ENCODE measurements at places on chromosomes 4 and X.

DNA sequence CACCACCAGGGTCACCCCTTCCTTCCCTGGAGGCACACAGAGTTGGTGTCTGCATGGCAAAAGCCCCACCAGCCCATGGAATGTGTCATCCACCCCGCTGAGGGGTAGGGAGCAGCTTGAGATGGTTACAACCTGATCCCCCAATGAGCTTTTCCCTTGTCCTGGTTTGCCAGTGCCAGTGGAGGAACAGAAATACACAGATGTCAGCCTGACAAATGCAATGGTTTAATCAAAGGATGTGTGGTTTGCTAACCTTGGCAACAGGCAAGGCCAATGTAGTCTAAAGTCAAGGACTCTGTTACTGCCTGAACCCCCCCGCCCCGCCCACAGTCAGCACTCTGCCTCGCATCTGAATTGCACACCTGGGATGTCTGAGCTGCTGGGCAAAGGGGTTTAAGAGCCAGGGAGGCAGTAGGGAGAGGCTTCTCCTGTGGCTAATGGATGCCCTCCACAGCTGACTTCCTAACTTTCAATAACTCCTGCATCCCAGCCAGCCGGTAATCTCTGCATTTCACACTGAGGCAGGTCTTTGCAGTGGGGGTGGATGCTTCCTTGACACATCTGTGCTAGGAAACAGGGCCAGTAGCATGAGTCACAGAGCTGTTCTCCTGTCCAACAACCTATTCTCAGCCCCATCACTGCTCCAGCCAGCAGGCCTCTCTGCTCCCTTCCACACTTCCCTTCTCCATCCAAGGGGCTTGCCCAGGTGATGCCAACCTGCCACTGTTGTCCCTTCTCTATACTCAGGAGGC lies 137.5 kb downstream of the AMMECR1 start:
- peak; percentile 70 for DNase-seq

DNA sequence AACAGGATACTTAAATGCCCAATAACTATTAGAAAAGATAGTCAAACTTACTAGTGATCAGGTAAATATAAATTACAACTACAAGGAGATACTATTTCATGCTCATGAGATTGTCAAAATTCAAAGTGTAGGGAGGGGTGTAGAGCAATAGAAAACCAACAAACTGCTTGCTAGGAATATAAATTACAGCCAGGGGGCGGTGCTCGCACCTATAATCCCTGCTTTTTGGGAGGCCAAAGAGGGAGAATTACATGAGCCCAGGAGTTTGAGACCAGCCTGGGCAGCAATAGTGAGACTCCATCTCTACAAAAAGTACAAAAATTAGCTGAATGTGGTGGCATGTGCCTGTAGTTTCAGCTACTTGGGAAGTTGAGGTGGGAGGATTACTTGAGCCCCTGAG lies 556.5 kb upstream of the NR3C2 start:
- peak; percentile 28 for DNase-seq

DNA sequence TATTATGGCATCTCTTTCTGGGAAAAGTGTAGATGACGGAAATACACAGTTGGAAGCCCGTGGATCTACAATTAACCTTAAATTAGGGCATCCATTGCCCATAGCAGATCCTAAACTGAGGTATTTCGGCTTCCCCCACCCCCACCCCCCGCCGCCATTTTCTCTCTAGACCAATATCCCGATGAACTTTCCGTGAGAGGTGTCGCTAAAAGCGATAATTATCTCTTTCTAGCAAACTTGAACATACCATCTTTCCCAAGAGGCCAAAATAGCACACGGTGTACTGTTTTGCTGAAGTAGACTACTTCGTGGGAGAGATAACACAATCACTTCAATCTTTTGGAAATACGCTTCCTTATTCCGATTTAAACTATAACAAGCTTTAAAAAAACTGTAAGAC lies 554 bp downstream of the KLHL15 start:
- no peak for DNase-seq

DNA sequence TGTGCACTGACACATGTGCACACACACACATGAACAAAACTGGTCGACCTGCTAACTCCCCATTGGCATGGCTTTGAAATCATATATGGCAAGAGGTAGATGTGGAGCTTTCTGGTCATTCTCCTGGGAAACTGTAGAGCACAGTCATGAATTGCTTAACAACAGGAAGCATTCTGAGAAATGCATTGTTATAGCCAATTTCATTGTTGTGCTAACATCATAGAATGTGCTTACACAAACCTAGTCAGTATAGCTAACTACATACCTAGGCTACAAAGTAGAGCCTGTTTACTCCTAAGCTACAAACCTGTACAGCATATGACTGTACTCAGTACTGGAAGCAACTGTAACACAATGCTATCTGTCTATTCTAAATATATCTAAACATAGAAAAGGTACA lies 134.2 kb upstream of the SH3RF1 start:
- DNase-seq: no peak

- no peak for DNase-seq
Measured at GRCh38 chrX:124895947-124896346, 423.7 kb upstream of the TEX13C start.

DNA sequence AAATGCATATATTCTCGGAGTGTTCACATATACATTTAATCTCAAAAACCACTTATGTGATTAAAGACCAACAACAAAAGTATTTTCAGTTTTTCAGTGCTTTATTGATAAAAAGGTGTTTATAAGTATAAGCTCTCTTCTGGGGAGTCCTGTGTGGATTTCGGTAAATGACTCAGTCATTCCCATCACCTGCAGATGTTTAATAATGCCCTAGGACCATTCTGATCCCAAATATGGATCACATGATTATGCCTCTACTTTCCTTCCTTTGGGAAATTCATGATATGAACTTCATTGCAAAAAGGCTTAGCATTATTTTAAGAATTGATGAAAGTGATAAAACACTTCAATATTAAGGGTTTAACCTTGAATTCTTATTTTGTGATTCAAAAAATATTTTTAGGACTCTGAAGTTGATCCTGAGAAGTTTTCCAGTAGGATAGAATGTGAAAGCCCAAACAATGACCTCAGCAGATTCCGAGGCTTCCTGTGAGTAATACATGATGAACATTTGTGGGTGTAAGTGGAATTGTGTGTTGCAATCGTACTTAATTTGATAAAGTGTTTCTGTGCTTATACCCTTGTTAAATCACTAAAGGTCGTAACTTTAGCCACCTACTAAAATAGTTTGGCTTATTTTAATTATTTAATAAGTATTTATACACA lies 40.2 kb downstream of the ATP10D start:
- peak; percentile 94 for DNase-seq

DNA sequence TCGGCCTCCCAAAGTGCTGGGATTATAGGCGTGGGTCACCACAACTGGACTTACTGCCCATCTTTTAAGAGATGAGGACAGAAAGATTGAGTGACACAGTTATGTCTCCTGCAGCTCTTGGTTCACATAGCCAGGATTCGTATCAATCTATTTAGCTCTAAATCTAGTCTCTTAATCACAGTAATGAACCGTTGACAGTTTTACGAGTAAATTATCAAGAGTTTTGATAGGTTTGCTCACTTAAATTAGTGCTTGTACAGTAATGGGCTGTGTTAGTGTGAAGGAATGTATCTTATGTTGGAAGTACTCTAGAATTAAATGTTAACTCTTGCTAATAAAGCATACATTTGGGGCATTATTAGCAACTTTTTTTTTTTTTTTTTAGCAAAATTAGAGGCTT lies 105.7 kb downstream of the PTTG2 start:
- no peak for DNase-seq

DNA sequence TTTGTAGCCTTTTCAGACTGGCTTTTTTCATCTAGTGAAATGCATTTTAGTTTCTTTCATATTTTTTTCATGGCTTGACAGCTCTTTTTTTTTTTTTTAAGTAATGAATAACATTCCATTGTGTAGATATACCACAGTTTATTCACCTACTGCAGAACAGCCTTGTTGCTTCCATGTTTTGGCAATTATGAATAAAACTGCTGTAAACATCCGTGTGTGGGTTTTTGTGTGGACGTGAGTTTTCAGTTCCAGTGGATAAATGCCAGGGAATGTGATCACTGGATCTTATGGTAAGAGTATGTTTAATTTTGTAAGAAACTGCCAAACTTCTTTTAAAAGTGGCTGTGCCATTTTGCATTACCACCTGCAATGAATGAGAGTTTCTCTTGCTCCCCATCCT lies 160.8 kb downstream of the SOWAHB start:
- DNase-seq: no peak

- DNase-seq: no peak
Measured at GRCh38 chr4:138420471-138420870, 178.3 kb upstream of the SLC7A11 start.

DNA sequence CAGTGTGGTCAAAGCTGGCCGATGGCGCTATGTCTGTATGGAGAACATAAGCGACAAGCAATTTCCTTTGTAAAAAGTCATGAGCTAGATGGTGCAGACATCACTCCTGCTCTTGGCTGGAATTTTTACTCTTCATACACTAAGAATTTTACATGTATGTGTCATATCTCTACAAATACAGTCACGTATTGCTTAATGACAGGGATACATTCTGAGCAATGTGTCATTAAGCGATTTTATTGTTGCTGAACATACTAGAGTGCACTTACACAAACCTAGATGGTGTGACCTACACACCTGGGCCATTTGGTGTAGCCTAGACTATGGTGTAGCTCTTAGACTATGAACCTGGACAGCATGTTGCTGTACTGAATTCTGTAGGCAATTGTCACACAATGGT lies 185.4 kb downstream of the SOWAHB start:
- DNase-seq: peak; percentile 11

DNA sequence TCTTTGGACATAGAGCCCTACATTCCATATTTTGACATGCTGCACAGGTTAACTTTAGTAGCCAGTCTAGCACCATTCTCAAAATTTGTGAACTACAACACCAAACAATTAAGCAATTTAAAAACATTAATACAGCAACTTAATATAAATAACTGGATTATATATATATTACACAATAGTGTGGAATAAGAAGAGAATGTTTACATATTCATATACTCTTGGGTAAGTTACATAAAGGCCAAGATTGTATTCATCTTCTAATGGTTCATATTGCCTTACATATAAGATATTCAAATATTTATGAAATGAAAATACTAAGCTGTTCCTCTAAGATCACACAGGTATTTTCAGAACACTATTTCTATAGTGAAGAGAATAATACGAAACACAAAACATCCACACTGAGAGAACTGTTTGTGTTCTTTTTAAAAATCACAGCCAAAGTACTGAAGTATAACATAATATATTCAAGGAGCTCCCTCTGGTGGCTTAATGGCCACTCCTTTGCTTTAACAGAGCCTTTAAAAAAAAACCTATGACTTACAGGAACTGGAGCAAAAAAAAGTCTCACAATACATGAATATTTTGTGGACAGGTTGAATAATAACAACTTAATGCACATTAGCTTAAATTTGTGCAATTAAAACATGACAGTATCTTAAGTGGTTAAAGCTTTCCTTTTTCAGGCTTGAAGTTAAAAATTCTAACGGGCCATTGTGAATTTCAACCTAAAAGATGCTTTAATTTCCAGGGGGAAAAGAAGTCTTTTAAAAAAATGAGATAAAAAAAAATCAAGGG lies 46.2 kb downstream of the NEK1 start:
- peak; percentile 50 for DNase-seq

- no peak for DNase-seq
Measured at GRCh38 chrX:153643431-153644351, 3.3 kb upstream of the DUSP9 start.

DNA sequence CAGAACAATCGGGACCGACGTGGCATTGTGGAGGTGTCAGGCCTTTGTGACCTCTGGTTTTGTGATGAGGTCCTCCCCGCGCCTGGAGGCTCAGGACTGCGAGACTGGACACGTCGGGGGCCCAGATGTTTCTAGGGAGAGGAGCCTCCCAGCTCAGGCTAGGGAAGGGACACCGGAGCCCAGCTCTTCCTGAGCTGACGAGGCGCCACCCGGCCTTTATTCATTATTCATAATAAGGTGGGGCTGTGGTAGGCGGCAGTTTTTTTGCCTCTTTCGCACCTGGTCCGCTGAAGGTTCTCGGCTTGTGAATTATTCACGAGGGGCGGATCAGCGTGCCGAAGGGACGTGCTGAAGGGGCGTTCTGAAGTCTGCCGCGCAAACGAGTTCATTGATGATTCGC lies 2.3 kb upstream of the UBA1 start:
- peak; percentile 12 for DNase-seq

- no peak for DNase-seq
Measured at GRCh38 chr4:127506283-127506682, 126.5 kb upstream of the INTU start.

- no peak for DNase-seq
Measured at GRCh38 chr4:188370777-188371176, 231.5 kb downstream of the TRIML1 start.

DNA sequence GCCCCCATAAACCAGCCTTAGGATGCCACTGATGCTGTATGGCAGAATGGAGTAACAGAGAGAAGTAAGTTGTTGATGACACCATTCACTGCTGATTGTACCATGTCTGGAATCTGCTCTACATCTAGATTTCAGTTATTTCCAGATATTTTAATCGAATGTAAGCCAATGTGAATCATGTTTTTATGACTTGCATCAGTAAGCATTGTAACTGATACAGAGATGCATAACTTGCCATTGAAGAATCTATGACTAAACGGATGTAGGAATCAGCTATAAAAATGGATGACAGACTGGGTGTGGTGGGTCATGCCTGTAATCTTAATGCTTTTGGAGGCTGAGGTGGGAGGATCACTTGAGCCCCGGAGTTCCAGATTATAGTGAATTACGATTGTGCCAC lies 161.0 kb upstream of the GATB start:
- peak; percentile 79 for DNase-seq

DNA sequence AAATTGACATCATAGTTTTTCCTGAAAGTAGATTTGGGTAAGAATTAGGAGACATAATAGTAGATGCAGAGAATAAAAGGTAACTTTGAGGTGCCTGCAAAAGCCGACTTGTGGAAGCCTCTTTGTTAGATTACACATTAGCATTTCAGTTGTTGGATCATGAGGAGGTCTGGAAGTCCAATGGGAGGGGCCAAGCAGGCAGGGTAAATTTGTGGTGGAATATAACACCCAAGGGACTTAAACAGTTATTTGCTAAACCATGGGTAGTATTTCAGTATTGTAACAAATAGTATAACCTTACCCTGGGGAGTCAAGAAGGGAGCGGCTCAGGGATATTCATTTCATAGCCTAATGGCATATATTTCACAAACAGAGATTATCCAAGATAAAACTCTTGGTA lies 810.7 kb upstream of the AMOT start:
- no peak for DNase-seq

All from EL (cell line).